ENCODE measurements at places on chromosomes 2 and 18.

DNA sequence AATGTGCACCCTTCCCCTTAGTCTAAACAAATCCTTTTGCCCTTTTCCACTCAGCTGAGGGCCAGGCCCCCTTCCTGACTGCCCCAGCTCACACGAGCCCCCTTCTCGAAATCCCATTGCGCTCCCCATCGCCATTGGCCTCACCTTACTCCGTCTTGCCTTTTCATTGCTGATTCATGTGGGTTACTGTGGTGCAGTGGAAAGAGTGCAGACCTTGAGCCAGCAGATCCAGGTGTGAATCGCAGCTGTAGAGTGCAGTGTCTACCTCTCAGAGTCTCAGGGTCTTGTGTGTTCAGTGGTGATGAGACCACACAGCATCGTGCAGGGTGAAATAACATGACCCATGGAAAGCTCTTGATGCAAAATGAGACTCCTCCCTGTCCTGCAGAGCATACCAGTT is 132.4 kb upstream of the APCDD1 start:
- DNase-seq: no peak

DNA sequence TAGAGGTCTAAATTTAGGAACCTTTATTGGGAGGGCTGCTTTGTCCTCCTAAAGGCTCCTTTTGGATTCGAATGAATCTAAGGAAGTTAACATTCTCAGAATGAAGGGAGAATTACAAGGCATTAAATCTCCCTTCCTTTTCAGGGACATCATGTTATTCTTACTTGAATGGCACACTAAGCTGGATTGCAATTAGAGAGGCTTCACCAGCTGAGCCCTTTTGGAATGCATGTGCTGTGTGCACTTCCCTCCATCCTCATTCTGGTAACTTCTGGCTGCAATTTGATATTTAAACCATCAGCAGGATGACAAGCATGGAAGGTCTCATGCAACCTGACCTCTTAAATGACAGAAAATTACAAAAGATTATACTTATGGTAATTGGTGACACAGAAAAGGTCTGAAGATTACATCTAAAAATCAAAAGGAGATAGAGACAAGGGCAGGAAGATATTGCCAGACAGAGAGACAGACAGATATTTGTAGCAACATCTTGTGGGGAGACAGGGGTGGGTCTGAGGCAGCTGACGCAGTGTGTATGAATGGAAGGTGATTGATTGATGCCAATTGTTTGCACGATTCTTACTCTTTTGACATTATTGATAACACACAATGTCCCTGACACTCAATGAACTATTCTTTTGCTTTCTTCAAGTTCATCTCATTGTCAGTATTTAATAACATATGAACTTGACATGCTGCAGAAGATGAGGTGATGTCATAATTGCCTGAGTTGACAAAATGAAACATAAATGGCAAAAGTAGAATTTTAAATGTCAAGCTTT is 570.8 kb upstream of the GYPC start:
- no peak for DNase-seq

- no peak for DNase-seq
Observed at GRCh38 chr2:37740164-37740739, 68.8 kb upstream of the CDC42EP3 start.

DNA sequence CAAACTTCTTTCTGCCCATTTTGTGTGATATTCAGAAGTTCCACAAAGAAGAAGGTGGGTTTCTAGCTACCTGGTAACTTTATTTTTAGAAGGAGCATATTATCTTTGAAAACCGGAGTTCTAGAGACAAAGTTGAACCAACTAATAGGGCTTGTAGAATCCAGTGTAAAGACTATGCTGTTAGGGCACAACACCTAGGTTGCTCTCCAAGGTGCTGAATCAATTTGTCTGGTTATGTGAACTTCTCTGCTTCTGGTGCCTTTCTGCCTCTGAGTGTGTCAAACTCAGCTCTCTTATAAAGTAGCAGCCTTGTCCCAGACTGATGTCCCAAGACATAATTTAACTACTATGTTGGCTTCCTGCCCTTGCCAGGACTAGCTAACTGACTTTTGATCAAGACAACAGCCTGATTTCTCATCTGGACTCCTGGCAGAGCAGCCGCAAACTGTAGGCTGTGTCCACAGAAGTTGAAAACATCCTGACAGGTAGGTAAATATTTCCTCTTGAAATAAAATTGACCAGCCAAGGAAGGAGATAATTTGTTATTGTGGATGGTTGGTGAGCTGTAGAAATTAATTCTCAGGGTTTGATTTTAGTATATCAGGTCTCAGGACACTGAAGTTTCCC is 119.4 kb downstream of the CYRIA start:
- no peak for DNase-seq

- no peak for DNase-seq
Observed at GRCh38 chr2:200159357-200159707, 147.2 kb upstream of the SPATS2L start.

DNA sequence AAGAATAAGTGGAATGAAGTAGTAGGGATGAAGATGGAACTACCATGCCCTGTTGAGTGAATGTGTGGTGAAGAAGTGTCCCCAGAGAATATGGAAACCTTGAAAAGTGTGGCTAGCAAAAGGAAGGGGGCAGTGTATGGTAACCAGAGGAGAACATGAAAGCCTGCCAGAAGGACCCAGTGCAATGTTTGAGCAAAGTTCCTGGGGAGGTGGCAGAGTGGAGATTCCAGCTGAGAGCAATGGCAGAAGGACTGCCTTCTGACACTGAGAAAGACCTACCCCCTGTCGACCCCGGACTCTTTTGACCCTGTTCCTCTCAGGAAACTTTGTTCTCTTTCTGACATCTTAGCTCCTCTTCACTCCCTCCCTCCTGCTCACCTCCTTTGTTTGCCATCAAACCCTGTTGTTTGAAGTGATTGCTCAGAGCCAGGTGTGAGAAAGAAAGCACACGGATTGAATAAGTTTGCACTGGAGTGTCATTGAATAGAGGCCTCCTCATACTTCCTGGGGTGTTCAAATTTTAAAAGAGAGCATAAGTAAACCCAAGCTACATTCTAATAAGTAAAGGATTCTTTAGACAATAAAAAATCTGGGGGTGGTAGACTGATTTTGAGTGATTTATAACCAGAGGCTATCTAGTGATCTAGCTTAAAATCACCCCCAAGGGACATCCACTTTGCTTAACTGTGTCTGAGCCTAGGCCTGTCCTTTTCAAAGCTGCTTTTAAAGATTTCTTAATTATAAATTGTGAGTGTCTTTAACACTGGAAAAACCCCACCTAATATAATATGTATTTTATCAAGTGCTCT is 57.1 kb downstream of the TRIB2 start:
- DNase-seq: no peak

DNA sequence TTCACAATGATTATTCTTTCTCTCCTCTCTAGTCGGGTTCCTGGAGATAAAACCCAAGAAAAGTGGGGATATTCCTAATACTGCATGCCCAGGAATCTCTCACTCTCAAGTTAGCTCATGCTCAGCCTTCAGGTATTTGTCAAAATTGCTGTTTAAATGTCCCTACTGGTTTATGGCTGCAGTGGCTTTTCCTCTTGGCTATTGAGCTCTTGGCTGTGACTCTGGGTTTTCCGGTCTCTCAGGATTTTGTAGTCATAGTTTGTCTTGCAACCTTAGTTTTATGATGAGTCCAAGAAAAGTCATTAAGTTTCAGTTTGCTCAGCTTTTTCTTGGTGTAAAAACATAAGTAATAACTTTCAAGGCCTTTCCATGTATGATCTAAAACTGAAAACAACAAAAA is 820.7 kb upstream of the HS6ST1 start:
- DNase-seq: no peak

DNA sequence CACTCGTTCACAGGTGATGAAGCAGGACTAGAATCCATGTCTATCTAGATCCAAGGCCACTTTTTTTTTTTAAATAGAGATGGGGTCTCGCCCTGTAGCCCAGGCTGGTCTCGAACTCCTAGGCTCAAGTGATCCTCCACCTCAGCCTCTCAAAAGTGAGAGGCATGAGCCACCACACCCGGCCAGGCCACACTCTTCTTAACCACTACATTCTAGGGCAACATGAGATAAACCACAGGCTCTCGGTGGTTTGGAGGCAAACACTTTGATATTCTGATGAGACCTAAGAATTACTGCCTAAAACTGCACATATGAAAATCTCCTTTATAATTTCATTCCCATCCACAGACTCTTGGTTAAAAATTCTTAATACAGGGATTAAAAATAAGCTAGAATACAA is 51.8 kb downstream of the USP34 start:
- DNase-seq: no peak

- DNase-seq: no peak
Observed at GRCh38 chr2:185757356-185757755, 18.8 kb downstream of the FSIP2 start.

DNA sequence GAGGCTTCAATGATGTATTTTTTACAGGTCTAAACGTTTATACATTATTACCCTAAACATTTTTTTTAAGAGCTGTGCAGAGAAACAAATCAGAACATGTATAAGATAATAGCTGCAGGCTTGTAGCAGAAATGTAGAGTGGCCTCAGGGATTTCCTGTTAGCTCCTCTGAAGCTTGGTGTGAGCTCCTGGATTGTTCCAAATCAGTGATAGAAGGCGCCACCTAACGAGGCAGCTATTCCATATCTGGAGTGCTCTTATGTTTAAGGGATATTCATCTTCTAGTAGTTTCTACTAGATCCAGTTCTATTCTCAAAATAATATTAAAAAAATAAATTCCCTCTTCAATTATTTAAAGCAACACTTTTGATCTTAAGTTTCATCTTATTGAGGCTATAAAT is 93.1 kb downstream of the LRP1B start:
- no peak for DNase-seq

DNA sequence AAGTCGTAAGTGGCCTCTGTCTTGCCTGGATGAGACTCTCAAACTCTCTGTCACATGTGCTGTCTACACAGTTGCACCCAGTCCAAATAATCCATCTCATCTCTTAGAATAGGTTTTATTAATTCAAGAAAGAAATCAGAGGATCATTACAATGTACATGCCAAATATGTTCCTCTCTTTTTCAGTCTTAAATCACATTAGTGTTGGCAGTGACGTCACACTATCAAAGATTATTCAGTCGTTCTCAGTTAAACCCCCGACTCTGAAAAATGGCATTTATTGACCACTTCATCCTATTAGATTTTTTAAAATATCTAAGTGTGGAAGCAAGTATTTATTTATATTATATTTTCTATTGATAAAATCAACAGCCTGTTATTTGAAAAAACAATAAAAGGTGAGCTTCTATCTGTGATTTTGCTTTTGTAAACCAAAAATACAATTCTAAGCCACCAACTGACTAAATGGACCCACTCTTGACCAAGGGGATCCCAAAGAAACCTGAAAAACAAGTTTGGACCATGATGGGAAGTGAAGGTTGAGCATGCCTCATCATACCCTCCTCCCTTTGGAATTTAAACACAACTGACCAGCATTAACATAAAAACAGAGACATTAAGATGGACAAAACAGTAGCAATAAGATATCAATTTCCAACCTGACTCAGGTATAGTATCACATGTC is 1894.4 kb upstream of the LRRTM1 start:
- no peak for DNase-seq

DNA sequence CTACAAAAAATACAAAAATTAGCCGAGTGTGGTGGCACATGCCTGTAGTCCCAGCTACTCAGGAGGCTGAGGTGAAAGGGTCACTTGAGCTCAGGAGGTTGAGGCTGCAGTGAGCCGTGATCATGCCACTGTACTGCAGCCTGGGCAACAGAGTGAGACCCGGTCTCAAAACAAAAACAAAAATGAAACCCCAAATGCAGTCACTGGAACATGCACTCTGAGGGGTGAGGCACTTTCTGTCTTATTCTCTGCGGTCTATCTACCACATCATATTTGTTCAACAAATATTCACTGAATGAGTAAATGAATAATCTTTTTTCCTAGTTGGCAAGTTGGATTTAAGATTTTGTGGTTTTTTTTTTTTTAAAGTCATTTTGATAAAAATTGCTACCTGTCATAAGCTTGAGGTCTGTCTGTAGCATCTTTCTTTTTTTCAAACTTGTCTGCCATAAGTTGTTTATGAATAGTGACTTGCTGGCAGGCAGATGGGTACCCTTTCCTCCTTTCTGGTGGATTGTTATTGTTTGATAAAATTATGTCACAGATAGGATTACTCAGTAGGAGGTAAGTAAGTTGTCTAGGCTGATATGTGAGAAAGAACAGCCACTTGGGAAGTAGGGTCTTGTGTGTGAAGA is 11.8 kb downstream of the CHRNA1 start:
- no peak for DNase-seq

DNA sequence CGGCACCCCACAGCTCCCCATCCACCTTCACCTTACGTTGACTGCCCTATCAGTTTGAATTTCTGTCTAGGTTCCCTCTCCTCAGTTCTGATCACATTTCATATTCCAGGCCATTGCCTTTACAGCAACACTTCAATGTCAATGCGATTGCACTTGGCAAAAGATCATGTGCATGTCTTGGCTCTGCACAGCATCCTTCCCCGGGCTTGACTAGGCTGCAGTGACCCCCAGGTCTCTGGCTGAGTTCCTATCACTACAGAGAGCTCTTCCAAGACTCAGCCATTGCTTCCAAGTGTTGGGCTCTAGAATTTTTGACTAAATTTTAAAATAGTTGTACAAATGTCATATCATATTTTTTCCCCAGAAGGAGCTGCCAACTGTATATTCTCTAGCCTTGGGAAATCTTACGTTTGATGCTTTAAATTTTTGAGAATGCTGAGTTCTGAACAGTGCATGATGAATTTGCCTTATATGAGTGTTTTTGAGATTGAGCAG is 103.8 kb upstream of the NEDD4L start:
- no peak for DNase-seq

DNA sequence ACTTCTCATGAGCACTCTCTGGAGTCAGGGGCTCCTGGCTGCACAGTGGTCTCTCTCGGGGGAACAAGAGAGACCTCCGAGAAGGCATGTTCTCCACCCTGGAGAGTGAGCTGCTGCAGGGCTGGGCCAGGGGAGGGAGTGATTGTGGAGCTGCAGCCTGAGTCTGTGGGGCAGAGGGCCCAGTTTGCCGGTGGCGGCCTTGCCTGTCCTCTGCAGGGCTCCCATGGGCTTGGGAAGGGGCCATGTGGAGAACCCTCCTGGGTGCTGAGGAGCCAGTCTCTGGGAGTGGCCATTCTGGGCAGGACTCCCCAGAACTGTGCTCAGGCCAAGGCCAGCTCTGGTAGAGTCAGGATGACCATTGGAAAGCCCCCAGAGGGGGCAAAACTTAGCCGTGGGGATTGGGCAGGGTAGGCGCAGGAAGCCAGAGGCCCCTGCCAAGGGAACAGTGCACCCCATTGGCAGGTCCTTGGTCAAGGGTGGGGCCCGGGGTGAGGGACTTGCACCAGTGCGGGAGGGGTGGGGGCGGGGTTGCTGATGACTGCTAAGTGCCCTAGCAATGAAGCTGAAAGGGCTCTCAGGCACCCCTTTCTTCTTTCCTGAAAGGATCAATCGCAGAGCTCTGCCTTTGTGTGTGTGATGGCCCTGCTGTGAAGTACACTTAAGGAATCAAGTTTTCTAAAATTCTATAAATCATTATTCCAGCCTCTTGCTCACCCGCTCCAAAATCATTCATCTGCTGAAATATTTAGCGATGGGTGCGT is 69.7 kb upstream of the BOD1L2 start:
- no peak for DNase-seq

DNA sequence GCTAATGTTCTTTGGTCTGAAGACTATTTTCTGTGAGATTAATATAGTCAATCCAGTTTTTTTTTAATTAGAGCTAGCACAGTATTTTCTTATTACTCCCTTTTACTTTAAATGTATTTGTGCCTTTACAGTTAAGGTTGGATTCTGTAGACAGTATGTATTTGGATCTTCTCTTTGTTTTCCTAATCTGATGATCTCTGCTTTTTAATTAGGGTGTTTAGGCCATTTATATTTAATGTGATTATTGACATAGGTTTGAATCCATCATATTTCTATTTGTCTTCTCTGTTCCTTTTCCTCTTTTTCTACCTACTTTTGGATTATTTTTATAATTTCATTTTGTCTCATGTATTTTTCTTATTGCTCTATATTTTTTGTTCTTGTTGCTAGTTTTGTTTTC is 437.7 kb downstream of the CPS1 start:
- DNase-seq: no peak
